ENCODE measurements at places on chromosomes 7 and 10.

GRCh38 chr10:21519397-21519933 lies 6.0 kb downstream of the SKIDA1 start:
- DNase-seq = no peak

- no peak for DNase-seq
Measured at GRCh38 chr7:127751062-127751461, 99.1 kb downstream of the SND1 start.

DNA sequence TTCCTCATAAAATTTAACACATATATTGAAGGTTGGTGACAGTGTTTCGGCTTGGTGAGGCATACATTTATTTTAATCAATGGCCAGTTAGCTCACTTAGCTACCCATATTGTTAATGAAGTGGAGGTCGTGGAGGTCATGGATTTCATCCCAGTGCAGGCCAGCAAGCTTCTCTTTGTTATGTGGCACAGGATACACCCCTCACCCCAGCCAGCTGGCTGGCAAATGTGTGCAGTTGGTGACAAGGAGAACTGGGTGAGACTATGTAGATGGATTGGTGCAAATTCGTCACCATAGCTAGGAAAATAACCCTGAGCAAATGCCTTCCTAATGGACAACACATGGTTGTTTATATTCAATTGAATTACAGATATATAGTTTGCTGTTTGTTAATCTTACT lies 50.5 kb upstream of the FOXP2 start:
- DNase-seq = no peak

GRCh38 chr10:72688208-72688651 lies 3.7 kb upstream of the MCU start:
- no peak for DNase-seq

- DNase-seq = no peak
Measured at GRCh38 chr10:80144067-80144695, 11.7 kb downstream of the PLAC9 start.

- DNase-seq = peak; percentile 55
Measured at GRCh38 chr7:129615018-129615417, 3.5 kb downstream of the NRF1 start.

DNA sequence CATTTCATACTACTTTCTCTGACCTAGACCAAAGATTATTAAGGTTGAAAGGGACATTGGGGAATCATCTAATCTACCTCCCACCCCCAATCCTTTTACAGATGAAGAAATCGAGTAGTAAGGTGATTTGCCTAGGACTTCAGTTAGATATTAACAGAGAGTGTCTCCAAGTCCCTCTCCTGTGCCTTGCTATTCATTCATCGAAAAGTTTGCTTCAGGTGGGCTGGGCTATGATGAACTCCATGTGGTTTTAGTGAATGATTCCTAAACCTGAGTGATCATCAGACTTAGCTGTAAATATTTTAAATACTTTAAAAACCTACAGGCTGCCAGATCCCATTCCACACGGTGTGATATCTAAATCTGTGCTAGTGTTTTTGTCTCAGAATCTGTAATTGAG lies 259.4 kb upstream of the SORCS1 start:
- no peak for DNase-seq

DNA sequence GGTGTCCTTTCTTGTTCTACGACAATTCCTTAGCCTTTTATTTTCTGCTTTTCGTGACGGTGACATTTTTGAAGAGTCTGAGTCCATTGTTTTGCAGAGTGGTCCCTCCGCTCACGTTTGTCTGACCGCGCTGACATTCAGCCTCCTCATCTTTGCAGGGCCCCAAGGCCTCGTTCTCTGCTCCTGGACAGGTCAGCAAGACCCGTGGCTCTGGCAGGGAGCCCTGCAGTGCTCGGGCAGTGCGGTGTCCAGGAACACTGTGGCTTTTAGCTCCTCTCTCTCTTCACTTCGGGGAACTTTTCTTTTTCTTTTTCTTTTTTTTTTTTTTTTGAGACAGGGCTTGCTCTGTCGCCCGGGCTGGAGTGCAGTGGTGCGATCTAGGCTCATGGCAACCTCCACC lies 142.5 kb downstream of the DNAJB6 start:
- DNase-seq = no peak

- DNase-seq = no peak
Measured at GRCh38 chr10:34184939-34185386, 630.1 kb downstream of the PARD3 start.

DNA sequence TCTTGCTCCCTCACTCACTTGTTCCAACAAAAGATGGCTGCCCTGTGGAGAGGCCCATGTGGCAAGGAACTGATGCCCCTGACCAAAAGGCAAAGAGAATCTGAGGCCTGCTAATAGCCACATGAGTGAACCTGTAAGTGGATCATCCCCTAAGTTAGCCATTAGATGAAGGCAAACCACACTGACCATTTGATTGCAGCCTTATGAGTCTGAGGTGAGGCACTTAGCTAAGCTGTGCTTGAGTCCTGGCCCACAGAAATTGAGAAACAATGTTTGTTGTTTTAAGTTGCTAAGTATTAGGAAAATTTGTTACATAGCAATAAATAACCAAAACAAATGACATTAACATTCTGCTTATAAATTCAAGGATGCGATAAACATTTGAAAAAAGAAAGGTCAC lies 100.1 kb upstream of the BET1 start:
- no peak for DNase-seq

DNA sequence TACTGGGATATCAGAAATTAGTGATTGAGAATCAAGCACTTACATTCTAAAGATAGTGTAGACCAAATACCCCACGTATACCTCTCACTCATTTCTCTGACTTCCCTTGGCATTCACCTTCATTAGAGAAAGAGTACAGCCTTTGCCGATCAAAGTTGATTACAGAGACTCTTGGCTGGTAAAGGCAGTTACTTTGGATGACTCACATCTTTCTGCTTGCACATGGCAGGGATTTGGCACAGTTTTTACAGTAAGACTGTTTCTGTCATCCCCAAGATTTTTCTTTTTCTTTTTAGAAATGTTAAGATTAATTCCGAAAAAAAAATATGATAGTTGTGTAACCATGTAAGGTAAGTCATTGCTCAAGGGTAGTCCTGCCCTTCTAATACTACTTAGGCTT lies 143.0 kb downstream of the TSPAN12 start:
- DNase-seq = no peak

GRCh38 chr10:74898201-74898976 lies 72.0 kb downstream of the KAT6B start:
- DNase-seq = peak; percentile 46

GRCh38 chr10:33661580-33662336 lies 327.3 kb upstream of the NRP1 start:
- DNase-seq = no peak

DNA sequence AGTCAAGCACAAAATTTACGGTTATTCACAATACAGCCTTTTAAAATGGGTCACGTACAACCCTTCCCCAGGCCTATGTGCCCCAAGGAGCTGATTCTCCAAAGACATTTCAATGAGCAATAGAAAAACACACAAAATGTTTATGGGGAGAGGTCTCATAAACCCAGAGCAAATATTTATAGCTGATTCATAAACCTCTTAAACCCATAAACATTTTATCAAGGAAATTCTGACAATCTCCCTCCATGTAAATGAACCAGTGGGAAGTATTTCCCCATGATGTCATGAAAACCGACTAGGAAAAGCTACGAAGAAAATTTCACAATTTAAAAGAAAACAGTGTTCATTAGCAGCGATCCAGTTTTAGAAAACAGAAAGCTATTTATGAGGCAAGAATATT lies 36.0 kb downstream of the SFMBT2 start:
- no peak for DNase-seq

DNA sequence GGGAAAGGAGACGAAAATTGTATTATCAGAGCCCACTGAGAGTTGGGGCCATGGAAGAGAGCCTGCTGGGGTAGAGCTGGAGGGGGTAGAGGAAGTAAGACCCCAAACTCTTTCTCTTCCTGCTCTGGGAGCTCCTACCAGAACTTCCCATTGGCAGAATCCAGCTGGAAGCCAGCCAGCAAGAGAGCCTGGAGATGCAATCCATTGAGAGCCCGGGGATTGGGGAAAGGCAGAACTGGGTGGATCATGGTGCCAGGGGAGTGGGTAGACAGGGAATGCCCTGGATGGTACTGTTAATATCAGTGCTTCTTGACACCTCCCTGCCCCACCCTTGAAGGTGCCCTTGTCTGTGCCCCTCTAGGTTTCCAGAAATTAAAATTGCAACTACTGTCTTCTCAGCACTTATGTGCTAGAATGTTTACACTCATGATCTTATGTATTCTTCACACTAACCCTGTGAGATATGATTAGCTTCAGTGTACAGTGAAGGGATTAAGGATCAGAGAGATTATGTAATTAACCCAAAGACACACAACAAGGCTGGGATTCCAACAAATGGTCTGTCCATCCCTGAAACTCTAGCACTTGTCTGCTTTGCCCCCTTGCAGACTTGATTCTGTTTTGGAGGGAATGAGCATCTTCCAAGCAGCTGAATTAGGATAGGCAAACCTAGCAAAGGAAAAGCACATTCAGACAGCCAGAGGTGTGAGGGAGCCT lies 154.1 kb downstream of the C10orf105 start:
- no peak for DNase-seq

DNA sequence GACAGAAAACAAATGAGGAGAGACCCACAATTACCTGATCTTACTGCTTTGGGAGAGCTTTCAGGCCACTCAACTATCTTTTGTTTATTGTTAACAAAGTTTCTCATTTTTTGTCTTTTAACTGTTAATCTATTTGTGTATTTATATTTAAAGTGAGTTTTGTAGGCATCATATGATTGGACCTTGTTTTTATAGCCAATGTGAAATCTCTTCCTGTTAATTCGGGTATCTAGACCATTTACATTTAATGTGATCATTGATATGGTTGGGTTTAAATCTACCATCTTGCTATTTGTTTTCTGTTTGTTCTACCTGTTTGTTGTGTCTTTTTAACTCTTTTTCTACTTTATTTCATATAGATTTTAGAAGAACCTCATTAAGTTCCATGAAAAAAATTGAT lies 12.5 kb downstream of the OPALIN start:
- no peak for DNase-seq

- no peak for DNase-seq
Measured at GRCh38 chr10:22544325-22545068, 169.9 kb downstream of the PIP4K2A start.

DNA sequence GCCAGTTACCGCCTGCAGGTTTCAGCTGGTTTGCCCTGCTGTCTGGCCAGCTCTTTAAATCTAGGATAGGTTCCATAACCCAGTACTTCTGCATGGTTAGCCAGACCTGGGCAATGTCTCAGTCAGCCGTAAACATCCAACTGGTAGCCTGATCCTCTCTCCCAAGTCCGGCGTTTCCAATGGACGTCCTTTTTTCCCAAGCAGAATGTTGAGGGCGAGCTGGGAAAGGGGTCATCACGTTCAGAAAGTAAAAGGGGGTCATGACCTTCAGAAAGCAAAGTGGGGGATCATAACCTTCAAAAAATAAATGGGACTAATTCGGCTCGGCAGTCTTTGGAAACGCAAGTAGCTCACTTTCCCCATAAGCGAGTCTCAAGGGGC lies 430 bp downstream of the PON3 start:
- DNase-seq = no peak

DNA sequence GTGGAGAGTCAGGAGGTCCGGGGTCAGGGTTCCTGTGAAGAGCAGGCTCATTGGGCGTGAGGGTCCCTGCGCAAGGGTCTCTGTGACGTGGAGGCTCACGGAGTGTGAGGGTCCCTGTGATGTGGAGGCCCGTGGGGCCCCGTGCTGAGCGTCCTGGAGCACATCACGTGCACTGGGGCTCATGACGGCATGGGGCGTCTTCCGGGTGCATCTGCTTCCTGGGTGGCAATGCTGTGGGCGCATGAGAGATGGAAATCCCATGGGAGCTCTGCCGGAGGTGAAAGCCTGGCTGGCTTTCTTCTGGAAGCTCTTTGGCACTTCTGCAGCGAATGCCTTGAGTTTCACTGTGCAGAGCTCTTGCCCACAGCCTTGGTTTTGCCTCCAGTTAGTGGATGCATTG lies 71.4 kb downstream of the WDR37 start:
- no peak for DNase-seq

DNA sequence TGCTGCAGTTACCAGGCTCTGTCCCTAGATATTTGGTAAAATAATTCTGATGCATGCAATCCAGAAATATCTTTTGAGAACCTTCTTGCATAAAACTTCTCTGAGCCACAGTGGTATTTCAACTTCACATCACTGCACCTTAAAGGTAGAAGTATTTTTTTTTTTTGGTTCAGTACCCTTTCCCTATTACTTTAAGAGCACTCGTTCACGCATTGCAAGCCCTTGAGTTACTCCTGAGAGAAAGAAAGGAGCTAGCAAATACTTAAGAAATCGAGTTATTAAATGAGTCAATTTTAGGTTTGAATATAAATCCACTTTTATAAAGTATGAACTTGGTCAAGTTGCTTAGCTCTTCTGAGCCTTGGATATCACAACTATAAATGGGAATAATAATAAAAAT lies 607.1 kb upstream of the LRRTM3 start:
- no peak for DNase-seq

GRCh38 chr10:132273966-132274365 lies 33.8 kb downstream of the STK32C start:
- no peak for DNase-seq

- DNase-seq = no peak
Measured at GRCh38 chr7:157238087-157238486, 98.7 kb upstream of the DNAJB6 start.

- no peak for DNase-seq
Measured at GRCh38 chr7:105003275-105003674, 10.7 kb upstream of the KMT2E start.

GRCh38 chr10:132974249-132974796 lies 32.0 kb upstream of the CFAP46 start:
- DNase-seq = no peak

DNA sequence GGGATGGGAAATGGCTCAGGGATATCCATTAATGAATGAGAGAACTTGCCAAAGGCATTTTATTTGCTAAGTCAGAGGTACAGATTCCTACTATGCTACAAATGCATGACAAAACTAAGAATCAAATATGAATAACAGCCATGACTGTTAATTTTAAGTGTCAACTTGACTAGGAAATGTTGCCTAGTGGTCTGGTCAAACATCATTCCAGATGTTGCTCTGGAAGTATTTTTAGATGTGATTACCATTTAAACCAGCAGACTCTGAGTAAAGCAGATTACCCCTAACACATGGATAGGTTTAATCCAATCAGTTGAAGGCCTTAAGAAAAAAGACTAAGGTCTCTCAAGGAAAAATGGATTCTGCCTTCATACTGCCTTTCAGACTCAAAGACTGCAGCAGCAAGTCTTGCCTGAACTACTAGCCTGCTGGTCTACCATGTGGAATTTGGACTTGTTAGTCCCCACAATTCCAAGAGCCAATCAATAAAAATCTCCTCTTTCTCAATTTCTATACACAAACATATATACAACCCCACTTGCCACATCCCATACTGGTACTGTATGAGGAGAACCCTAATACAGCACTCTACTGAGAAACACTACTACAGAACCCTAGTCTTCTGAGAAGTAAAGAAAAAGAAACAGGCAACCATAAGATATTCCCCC lies 119.1 kb downstream of the NRBF2 start:
- DNase-seq = no peak

GRCh38 chr10:1557081-1557480 lies 180.2 kb downstream of the ADARB2 start:
- no peak for DNase-seq

Data from GM12864 (cell line).